ENCODE measurements at places on chromosomes 5 and 9.

DNA sequence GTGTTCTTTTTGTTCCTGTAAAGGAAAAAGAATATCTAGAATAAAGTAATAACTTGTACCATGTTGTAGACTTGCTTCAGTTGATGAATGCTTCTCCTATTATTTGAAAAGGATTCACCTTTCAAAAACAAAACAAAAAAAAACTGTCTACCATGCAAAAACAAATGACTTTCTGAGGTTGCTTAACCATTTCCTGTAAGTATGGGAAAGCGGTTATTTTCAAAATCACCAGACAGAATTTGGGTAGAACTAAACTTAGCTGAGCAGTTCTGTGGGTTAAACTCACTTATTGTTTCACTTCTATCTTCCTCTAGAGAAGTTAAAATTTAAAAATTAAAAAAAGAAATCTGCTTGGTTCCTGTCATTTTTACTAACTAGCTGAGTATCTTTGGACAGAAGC is 25.2 kb downstream of the LNPEP start:
- DNase-seq = no peak

DNA sequence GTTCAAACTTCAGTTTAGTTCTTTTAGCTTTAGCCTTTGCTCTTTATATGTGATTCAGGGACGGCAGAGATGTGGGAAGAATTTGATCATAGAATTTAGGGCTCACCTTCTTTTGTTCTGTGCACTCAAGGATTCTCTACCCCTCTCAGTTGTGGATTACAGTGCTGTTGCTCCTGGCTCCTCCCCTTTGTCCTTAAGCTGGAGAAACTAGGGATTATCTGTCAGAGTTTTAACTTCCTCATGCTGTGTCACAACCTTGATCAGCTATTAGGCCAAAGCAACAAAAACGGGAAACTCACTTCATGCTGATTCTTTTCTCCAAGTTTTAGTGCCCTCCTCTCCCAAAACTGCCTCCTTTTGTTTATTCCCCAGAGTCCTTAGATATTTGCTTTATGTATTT is 13.0 kb upstream of the PCDHAC2 start:
- DNase-seq = no peak

- DNase-seq = no peak
Observed at GRCh38 chr5:57171816-57172465, 1.9 kb upstream of the GPBP1 start.

DNA sequence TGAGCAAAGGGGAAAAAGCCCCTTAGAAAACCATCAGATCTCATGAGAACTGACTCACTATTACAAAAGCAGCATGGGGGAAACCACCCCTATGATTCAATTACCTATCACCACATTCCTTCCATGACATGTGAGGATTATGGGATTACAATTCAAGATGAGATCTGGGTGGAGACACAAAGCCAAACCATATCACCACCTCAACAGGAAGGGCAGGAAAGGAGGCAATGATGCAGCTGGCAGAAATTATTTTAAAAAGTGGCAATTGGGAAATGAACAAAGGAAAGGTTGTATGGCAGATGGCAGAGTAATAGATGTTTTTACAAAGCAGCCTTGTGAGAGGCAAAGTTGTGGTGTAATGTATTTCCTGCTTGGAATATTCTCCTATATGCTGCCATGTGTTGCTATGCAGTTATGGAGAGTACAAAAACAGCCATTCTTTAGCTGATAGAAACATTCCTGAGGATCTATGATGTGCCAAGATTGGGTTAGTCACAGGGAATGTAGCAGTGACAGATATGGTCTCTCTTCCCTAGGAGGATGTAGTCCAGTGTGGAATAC is 138.8 kb downstream of the SMC2 start:
- no peak for DNase-seq

GRCh38 chr5:163660486-163660885 is 155.1 kb downstream of the MAT2B start:
- no peak for DNase-seq

DNA sequence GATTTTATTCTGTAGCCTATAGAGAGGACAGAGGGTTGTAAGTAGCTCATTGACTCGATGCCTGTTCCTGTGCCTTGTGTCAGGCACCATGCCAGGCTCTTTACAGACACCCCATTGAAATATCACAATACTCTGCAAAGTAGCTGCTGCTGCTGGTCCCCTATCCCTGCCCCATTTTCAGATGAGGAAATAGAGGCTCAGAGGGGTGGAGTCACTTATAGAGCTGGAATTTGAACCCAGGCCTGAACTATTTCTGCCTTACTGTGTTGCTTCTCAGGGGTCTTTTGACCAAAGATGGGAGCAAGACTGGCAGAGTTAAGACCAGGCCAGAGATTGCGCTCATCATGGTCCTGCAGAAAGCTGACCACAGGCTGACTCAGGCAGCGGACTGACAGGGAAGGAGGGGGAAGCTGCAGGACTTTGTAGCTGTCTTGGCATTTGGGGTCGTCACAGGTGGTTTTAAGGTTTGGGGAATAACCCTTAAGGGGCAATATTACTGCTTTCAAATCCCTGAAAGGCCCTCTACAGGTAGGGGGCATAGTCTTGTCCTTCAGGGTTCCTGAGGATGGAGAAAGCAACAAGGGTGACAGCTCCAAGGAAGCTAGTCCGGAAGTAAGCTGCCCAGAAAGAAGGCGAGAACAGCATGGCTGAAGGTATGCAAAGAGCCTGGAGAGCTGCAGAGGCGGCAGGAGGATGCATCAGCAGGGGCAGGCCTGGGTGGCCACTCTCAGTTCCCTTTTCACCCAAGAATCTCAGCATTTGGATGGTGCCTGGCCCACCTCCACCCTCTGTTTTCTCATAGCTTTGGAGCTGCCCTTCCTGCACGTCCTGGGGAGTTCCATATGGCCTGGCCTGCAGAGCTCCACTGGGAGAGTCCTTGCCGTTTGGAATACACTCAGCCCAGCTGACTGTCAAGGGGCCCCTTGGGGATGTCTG is 18.3 kb upstream of the NDST1 start:
- no peak for DNase-seq

- no peak for DNase-seq
Observed at GRCh38 chr9:6959270-6960000, 201.7 kb downstream of the KDM4C start.

DNA sequence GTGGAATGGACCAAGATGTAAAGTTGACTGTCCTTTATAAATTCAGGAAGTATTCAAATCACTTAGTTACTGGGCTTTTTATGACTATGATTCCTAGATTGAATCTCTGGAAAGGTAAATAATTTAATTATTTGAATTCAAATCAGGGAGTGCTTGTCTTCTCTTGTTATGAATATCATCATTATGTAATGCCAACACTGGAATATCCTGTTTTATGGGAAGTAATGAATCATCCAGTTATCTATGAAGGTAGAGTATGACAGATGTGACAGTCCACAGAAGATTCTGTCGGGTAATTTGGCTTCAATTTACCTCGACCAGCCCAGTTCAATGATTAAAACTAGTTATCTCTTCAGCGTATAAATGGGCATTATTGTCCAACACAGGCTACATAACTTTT is 141.0 kb upstream of the NUDT12 start:
- no peak for DNase-seq

GRCh38 chr5:60677850-60678664 is 21.9 kb downstream of the DEPDC1B start:
- no peak for DNase-seq

DNA sequence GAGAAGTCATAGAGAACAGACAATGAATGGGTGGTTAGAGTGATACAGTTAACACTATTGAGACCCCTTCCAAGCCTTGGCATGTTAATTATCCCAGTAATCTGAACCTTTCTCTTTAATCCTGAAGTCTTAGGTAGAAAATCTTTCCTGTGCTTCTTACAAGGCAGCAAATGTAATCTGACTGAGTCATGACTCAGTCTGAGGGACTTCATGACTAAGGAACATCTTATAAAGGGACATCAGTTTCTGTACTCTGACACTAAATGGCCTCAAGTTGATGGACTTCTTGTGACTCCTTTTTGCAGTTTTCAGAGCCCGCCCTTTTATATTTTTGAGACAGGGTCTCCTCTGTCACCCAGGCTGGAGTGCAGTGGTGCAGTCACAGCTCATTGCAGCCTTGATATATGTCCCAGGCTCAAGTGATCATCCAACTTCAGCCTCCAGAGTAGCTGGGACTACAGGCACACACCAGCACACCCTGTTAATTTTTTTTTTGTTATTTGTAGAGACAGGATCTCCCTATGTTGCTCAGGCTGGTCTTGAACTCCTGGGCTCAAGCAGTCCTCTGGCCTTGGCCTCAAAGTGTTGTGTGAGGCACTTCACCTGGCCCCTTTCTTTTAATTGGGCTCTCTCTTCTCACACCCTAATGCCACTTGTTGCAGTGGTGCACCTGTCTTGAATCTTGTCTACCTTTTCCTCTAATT is 9.5 kb downstream of the EXOSC3 start:
- no peak for DNase-seq

DNA sequence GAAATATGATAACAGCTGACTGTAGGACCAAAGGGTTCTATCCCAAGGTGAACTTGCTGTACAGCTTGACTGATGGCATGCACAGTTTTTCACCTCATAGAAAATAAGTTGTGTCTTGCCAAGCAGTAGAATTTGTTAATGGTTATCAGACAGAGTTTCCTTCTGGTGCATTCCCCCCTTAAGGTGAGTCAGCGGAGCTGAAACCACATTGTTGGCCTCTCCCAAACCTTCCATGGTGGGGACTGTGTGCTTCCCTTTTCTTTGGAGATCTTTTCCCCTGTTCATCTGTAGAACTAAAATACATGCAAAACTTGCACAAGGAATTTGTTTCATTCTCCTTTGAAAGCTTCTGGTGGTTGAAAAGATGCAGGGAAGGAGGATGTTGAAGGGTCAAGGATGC is 179.8 kb downstream of the FGF1 start:
- no peak for DNase-seq

GRCh38 chr9:130444565-130445221 is at the start of gene ASS1:
Gene ASS1, plus strand, starts transcription at chr9:130444961. Its CDS starts 7,268 bp downstream, at chr9:130452229.
- DNase-seq = peak; percentile 17

DNA sequence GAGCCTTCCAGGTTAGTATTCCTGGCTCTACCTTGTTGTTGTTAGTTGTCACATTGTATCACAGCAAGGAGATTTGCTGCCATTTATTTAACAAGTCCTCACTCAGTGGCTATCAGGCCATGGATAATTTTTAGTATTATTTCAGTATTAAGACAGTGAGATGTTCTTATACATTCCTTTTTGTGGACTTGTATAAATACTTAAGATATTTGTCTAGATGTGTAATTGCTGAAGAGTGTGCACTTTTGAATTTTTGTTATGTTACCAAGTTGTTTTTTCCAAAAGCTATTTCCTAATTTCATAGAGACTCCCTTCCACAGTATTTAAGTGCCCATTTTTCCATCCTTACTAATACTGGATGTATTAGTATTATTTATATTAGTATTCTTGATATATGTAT is 22.0 kb downstream of the SLC36A1 start:
- DNase-seq = no peak

DNA sequence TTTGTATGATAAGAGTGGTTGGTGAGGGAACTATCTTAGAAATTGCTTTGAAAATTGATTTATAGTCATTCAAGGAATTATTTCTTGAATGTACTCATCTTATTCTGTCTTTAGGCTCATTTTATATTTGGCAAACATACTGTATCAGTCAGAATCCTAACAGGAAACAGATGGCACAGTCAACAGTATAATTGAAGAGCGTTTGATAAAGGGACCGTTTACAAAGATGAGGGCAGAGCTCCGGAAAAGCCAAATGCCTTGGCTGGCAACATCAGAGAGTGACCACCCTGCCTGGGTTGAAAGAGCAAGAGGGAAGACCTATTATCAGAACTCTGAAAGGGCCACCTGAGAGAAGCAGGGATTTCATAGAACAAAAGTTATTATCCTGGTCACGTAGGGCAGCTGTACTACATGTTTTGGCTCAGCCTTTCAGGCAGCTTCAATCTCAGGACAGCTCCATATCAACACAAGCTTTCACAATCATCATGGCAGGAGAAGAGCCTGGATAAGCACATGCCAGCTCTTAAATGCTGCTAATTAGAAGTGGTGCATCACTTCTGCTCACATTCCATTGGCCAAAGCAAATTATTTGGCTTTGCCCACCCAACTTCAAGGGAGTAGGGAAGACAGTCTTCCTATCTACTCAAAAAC is 47.2 kb upstream of the ARL15 start:
- no peak for DNase-seq

GRCh38 chr5:141485321-141486055 is 658 bp downstream of the PCDHGC4 start:
- no peak for DNase-seq

DNA sequence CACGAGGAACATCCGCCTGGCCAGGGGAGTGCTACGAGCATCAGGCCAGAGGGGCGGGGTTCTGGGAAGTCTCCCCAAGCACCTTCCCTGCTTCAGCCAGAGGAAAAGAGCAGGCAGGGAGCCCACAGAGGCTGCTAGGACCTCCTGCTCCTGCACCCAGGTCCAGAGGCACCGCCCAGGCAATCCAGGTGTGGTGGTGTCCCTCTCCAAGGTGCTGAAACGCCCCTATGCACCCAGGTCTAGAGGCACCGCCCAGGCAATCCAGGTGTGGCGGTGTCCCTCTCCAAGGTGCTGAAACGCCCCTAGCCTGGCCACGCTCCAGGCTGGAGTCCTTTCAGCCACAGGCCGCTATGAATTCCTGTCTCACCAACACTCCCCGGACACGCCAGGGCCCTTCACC is 10.7 kb upstream of the UBAC1 start:
- no peak for DNase-seq

GRCh38 chr9:134214766-134215419 is 50.5 kb upstream of the RNU6ATAC start:
- DNase-seq = no peak

GRCh38 chr9:26800322-26800721 is 92.3 kb downstream of the CAAP1 start:
- no peak for DNase-seq

- DNase-seq = no peak
Observed at GRCh38 chr9:6272229-6272598, 56.0 kb upstream of the TPD52L3 start.

DNA sequence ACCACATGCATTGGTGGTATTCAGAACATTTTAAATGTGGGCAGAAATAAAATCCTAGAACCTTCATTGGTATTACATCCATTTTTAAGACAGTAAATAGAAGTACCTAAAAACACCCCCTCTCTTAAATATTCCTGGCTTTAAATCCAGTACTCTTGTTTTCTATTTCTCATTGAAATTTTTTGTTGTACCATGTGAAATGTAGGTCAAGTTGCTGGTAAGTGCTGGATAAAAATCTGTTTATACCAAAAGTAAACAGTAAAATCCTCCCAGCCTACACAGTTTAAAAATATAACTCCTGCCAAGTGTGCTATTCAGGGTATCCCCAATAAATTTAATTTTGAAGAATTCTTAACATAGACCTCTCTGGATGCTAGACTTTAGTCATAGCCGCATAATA is 75.0 kb upstream of the FST start:
- no peak for DNase-seq

- no peak for DNase-seq
Observed at GRCh38 chr9:116420993-116421538, 266.0 kb upstream of the TRIM32 start.

- no peak for DNase-seq
Observed at GRCh38 chr9:110180511-110181434, 27.2 kb downstream of the C9orf152 start.

GRCh38 chr5:133777951-133778350 is 165.6 kb upstream of the FSTL4 start:
- no peak for DNase-seq

GRCh38 chr9:107447834-107448233 is 41.7 kb downstream of the KLF4 start:
- DNase-seq = no peak

Data from stimulated activated CD4-positive, alpha-beta T cell treated with anti-CD3 and anti-CD28 coated beads, Interleukin-15, amount 100 ng/mL, for 1 hour (primary cell).